GM12878 (cell line): ENCODE measurements at places on chromosomes 1 and 21. TPM values are rescaled to one million over a fixed set of nuclear protein-coding genes. Genes with fewer than 3 reads are reported as not detected.

Gene NMNAT2
- polyA plus RNA-seq = 1.4 and 2.0 TPM in 2 replicates

Gene FMO5
- 0.42 and 0.51 TPM in 2 replicates for polyA plus RNA-seq

Gene CLEC20A
- polyA plus RNA-seq = not detected in 2 replicates

Gene CAPZB
- polyA plus RNA-seq = 365 and 383 TPM in 2 replicates

Gene MAP10
- polyA plus RNA-seq = 3.9 and 4.5 TPM in 2 replicates

Gene CFAP74
- not detected in 2 replicates for polyA plus RNA-seq

Gene RBM11
- polyA plus RNA-seq = 0.16 TPM in 1 of 2 replicates, not detected in the other

Gene LY9
- 6.8 and 7.4 TPM in 2 replicates for polyA plus RNA-seq

Gene FAM177B
- not detected in 2 replicates for polyA plus RNA-seq
